Liver (tissue), 10 donors: ENCODE measurements at places on chromosomes 1 and 21. TPM values are rescaled to one million over a fixed set of nuclear protein-coding genes. Genes with fewer than 3 reads are reported as not detected.

- peak overlapping the region; percentile 52 for H3K27ac ChIP-seq
- peaks cover 30% of the 10 kb centered on the region for H3K4me1 ChIP-seq
- H3K27me3 ChIP-seq, result no peaks in the 10 kb centered on the region
- H3K36me3 ChIP-seq, result peaks cover 20% of the 10 kb centered on the region
Measured at GRCh38 chr1:145990249-145990855, 6.0 kb downstream of the TXNIP start.

GRCh38 chr1:218553197-218553596, 208.1 kb downstream of the TGFB2 start:
- H3K27me3 ChIP-seq, result no peaks in the 10 kb centered on the region
- no peaks in the 10 kb centered on the region for H3K36me3 ChIP-seq
- H3K4me3 ChIP-seq, result no peak overlapping the region
- no peak for DNase-seq

DNA sequence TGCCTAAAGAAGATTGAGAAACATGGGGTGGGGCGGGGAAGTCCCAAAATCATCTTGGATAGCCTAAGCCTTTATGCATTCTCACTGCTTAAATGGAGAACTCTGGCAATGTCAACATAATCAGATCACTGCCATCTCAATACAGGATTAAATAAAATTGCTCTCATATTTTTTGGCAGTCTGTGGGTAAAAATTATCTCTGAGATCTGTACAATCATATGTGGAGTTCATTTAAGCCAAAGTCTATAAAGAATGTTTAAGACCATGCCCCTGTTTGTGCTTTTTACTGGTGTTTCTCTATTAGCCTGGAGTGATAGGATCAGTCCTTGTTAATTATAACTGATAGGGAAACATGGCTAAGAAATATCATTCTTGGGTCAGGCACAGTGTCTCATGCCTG, 136.3 kb downstream of the GPR52 start:
- no peak for DNase-seq
- no peaks in the 10 kb centered on the region for H3K36me3 ChIP-seq
- H3K27me3 ChIP-seq, result no peaks in the 10 kb centered on the region

DNA sequence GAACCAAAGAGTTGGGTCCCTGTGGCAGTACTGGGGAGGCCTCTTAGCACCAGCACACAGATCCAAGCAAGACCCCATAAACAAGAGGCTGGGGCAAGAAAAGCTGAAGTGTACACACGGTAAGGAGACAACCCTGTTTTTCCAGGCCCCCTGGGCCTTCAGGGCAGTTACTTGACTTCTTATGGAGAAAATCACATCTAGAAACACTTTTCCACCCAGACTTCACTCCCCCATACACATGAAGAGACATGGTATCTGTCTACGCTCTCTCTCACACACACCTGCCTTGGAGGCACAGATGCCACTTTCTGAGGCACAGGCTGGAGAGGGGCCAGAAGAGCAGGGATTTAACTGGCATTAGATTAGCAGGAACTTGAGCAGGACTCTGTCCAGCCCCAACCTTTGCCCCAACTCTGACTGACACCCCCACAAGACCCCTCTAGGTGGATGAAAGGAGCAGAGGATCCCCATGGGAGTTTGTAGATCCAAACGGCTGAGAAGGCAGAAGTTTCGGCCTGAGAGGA, 2.2 kb downstream of the CERS2 start:
- peaks cover 9% of the 10 kb centered on the region for H3K36me3 ChIP-seq
- H3K4me1 ChIP-seq, result peaks cover 69% of the 10 kb centered on the region
- H3K27me3 ChIP-seq, result no peaks in the 10 kb centered on the region
- peak overlapping the region; percentile 86 for H3K4me3 ChIP-seq

Gene LCE1D
- total RNA-seq, result not detected

- no peaks in the 10 kb centered on the region for H3K27me3 ChIP-seq
- no peaks in the 10 kb centered on the region for H3K4me1 ChIP-seq
- DNase-seq, result no peak
- no peaks in the 10 kb centered on the region for H3K36me3 ChIP-seq
- H3K4me3 ChIP-seq, result no peak overlapping the region
- H3K27ac ChIP-seq, result no peak overlapping the region
Measured at GRCh38 chr1:214970016-214970415, 112.5 kb upstream of the KCNK2 start.

DNA sequence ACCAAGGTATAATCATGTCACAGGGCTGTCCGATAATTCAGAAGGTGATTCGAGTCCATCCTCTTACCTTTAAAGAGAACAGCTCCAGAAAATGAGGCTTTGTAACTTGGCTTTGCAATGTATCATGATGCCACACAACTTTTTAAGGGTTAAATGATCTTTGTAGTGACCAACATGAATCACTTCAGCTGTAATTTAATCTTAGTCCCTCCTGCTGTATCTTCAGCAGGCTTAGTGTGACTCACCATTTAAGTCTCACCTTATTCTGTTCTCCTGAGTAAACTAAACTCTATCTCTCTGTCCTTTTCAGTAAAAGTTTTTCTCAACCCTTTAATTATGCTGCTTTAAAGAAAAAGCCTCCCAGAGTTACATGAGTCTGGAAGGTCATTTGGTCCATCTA, 1.9 kb upstream of the HIVEP3 start:
- H3K27ac ChIP-seq, result no peak overlapping the region
- H3K4me3 ChIP-seq, result no peak overlapping the region
- H3K4me1 ChIP-seq, result peaks cover 25% of the 10 kb centered on the region
- DNase-seq, result no peak
- H3K36me3 ChIP-seq, result no peaks in the 10 kb centered on the region
- no peaks in the 10 kb centered on the region for H3K27me3 ChIP-seq

GRCh38 chr1:29383746-29384371, 147.5 kb downstream of the PTPRU start:
- H3K27me3 ChIP-seq, result no peaks in the 10 kb centered on the region
- H3K4me1 ChIP-seq, result no peaks in the 10 kb centered on the region
- H3K36me3 ChIP-seq, result no peaks in the 10 kb centered on the region
- H3K27ac ChIP-seq, result no peak overlapping the region
- no peak overlapping the region for H3K4me3 ChIP-seq

DNA sequence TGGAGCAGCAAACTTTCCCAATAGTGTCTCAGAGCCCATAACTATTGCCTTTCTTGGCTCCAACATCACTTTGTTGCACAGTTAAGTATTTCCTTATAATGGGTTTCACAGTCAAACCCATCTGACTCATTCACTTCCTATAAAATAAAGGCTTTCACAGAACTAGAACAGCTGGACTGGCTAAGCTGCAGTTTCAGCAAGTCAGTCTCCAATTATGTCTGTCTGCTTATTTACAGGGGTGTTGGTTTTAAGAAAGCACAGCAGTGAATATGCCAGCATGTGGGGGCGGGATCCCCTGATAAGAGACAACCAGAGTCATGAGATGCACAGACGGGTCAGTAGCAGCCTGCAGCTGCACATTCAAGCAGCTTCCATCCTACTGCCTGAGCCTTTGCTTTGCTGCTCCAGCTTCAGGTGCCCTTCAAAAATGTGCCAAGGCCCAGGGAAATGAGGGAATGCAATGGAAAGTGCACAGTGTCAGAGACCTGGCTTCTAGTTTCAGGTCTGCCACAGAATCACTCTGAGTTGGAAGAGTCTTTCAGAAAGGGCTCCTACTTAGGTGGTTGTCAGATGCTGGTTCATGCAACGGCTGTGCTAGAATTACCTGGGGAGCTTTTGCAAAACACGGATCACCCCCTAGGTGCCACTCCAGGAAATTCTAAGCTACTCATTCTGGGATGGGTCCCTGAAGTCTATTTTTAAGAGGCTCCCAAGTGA, 24.8 kb downstream of the RNF19B start:
- peak overlapping the region; percentile 15 for H3K27ac ChIP-seq
- DNase-seq, result peak; percentile 38
- H3K27me3 ChIP-seq, result no peaks in the 10 kb centered on the region
- no peak overlapping the region for H3K4me3 ChIP-seq

Gene LMO4
- total RNA-seq, result 23.2 TPM

DNA sequence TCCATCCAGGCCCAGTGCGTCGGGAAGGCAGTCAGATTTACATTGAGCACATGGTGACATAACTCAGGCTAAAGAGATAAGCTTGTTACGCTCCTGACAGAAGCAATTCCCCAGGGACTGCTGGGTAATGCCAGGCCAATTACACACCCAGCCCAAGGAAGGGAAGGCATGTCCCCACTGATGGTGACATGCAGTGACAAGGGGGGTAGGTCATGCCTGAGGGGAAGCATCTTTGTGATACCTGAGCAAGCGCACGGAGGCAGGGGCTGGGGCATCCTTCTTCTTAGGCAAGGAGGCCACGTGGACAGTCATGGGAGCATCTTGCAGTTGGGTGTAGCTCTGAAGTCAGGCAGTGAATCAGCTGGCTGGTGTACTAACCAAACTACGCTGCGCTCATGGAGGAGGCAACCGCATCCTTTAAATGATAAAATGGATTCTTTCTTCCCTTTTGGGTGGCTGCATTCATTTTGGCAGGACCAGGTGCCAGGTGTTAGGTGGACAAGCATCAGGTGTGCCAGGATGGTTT, 39.6 kb upstream of the GRIK3 start:
- H3K27me3 ChIP-seq, result no peaks in the 10 kb centered on the region
- H3K4me3 ChIP-seq, result no peak overlapping the region
- no peaks in the 10 kb centered on the region for H3K4me1 ChIP-seq
- H3K27ac ChIP-seq, result no peak overlapping the region
- no peaks in the 10 kb centered on the region for H3K36me3 ChIP-seq

- H3K27me3 ChIP-seq, result no peaks in the 10 kb centered on the region
- H3K4me3 ChIP-seq, result no peak overlapping the region
- no peaks in the 10 kb centered on the region for H3K36me3 ChIP-seq
- peak; percentile 60 for DNase-seq
- peaks cover 39% of the 10 kb centered on the region for H3K4me1 ChIP-seq
- peak overlapping the region; percentile 90 for H3K27ac ChIP-seq
Measured at GRCh38 chr1:95115708-95116137, 1.4 kb upstream of the TLCD4 start.

- H3K27ac ChIP-seq, result no peak overlapping the region
- peaks cover 7% of the 10 kb centered on the region for H3K4me1 ChIP-seq
- no peak for DNase-seq
- no peaks in the 10 kb centered on the region for H3K27me3 ChIP-seq
- H3K36me3 ChIP-seq, result no peaks in the 10 kb centered on the region
Measured at GRCh38 chr1:199453723-199454122, 573.8 kb upstream of the NR5A2 start.

- H3K27me3 ChIP-seq, result no peaks in the 10 kb centered on the region
- no peak overlapping the region for H3K4me3 ChIP-seq
- H3K36me3 ChIP-seq, result no peaks in the 10 kb centered on the region
- no peak overlapping the region for H3K27ac ChIP-seq
- peaks cover 13% of the 10 kb centered on the region for H3K4me1 ChIP-seq
- DNase-seq, result no peak
Measured at GRCh38 chr1:173048621-173049321, 2.0 kb downstream of the TNFSF18 start.

DNA sequence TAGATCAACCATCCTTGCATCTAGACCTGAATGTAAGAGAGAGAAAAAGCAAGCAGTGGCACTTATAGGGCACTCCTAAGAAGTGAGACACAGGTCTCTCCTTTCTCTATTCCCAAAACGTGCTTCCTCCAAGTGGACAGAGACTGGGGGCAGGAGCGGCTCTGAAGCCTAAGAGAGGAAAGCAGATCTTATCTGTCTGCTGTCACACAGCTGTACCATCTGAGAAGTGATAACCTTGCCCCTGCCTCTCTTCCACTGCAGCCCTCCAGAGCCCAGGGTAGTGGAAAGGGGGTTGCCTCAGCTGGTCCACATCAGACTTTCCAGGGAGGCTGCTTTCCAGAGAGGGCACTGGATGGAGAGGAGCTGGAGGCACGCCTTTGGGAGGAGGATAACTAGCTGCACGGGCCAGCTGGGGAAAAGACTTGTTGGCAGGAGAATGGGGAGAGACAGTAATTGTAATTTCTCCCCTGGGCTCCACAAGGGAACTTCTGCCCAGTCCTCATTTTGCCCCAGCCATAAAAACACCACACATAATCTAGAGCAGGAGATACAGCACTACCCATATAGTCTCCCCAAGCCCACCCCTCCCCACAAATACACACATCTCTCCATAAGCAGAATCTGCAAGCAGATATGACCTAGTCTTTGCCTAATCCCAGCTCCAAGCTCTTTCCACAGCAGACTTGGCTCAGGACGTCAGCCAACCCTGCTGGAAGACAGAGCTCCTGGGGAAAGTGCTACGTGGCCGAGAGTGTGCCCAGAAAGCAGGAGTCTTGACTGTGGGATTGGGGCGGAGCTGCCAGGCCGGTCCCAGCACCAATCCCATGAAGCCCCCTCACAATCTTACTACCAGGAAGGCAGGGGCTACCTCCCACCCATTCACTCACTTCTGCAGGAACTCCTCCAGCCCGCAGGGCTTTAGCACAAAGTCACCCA, 31.2 kb downstream of the PIK3C2B start:
- H3K27ac ChIP-seq, result peak overlapping the region; percentile 51
- no peak overlapping the region for H3K4me3 ChIP-seq
- DNase-seq, result no peak
- H3K4me1 ChIP-seq, result peaks cover 4% of the 10 kb centered on the region
- no peaks in the 10 kb centered on the region for H3K27me3 ChIP-seq

DNA sequence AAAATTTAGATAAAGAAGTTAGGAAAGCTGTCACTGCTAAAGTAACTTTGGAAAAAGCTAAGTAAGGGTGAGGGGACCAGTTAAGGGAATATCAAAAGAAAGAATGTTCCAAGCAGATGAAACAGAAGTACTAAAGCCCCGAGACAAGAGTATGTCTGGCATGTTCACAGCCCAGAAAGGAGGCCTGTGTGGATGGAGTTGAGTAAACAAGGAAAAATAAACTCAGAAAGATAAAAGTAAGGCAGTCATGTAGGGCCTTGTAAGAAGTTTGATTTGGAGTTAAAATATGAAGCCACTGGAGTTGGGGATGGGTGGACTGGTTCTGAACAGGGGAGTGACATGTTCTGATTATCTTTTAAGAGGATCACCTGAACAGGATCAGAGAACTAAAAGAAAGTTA, 177.9 kb downstream of the CDC42BPA start:
- DNase-seq, result no peak
- peaks cover 1% of the 10 kb centered on the region for H3K36me3 ChIP-seq
- H3K27me3 ChIP-seq, result no peaks in the 10 kb centered on the region

- H3K36me3 ChIP-seq, result no peaks in the 10 kb centered on the region
- H3K4me1 ChIP-seq, result no peaks in the 10 kb centered on the region
- H3K27ac ChIP-seq, result no peak overlapping the region
- H3K4me3 ChIP-seq, result no peak overlapping the region
Measured at GRCh38 chr1:228370439-228370940, 36.1 kb downstream of the TRIM11 start.

GRCh38 chr1:203769505-203770343, 4.7 kb downstream of the LAX1 start:
- no peaks in the 10 kb centered on the region for H3K27me3 ChIP-seq
- H3K36me3 ChIP-seq, result no peaks in the 10 kb centered on the region
- no peak overlapping the region for H3K4me3 ChIP-seq
- H3K27ac ChIP-seq, result peak overlapping the region; percentile 61

- H3K27ac ChIP-seq, result no peak overlapping the region
- H3K36me3 ChIP-seq, result no peaks in the 10 kb centered on the region
- no peaks in the 10 kb centered on the region for H3K4me1 ChIP-seq
Measured at GRCh38 chr21:35543746-35544145, 494.6 kb upstream of the RUNX1 start.
